ENCODE measurements at places on chromosomes 3 and 15.

DNA sequence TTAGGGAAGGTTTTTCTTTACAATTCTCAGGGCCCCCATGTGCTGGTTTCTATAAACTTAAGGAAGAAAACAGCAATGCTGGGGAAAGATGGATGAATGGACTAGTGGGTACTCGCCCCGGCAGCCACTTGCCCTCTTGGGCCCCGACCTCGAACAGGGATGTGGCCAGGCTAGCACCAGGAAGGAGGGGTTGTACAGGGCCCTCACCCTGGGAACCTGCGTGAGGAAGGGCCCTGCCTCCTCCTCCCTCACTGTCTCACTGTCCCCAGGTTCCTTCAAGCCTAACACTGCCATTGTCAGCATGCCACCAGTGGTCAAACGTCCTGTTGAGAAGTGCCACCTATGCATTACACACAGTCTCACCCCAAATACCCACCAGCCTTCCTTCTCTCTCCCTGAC lies 9.1 kb downstream of the ADAMTS17 start:
- no peak for DNase-seq

GRCh38 chr3:13364602-13365271 lies 55.4 kb downstream of the NUP210 start:
- no peak for DNase-seq

DNA sequence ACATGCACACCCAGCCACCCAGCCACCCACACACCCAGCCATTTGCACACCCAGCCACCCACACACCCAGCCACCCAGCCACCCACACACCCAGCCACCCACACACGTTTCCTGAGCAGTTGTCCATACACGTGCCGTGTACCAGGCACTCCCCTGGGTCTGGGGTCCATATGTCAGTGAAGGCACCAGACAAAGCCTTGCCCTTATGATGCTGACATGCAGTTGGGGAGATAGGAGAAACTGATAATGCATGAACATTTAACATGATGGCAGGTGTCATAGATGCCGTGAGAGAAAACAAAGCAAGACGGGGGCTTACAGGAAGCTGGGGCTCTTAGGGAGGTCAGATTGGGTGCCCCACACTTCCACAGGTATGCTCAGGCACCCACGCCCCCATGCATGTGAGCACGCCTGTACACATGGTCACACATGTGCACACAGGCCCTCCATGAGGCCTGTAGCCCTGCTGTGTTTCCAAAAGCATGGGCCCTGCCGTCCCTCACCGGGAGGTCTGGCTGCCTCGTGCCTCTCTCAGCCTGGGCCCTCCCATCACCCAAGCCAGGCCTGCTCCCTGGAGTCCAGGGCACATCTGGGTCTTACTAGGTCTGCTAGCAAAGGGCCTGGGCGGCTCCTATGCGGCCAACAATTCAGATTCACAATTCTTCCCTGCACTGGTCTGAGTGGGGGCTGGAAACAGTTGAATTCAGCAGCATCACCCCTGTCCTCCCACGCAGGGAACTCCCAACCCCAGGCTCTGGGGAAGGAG lies 3.6 kb upstream of the DNAJB8 start:
- no peak for DNase-seq

DNA sequence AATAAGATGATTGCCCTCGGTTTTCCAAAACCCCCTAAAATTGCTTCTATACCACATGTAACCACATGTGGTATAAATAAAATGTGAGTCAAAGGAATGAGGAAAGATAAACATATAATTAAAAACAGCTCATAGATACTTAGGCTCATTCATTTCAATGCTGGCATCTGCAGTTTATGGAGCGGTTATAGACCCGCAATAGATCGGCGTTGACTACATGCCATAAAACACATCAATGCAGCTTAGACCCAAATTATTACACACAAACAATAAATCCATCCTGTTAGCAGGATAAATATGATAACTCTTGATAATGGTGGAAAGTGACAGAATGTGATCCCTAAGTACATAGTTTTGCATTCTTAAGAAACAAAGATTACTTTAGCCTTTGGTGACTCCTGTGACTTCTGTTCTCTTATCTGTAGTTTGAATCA lies 143.7 kb downstream of the NR2F2 start:
- DNase-seq = no peak

- DNase-seq = no peak
These were observed 31.3 kb downstream of the GPR176 start for GRCh38 chr15:39888809-39889208.

GRCh38 chr3:95084738-95085137 lies 1021.9 kb downstream of the NSUN3 start:
- no peak for DNase-seq

GRCh38 chr3:11705049-11705448 lies 61.3 kb upstream of the VGLL4 start:
- peak; percentile 52 for DNase-seq

- DNase-seq = no peak
These were observed 396.0 kb downstream of the FHIT start for GRCh38 chr3:60855250-60855649.

GRCh38 chr3:134093956-134094355 lies 64.2 kb upstream of the SLCO2A1 start:
- no peak for DNase-seq

DNA sequence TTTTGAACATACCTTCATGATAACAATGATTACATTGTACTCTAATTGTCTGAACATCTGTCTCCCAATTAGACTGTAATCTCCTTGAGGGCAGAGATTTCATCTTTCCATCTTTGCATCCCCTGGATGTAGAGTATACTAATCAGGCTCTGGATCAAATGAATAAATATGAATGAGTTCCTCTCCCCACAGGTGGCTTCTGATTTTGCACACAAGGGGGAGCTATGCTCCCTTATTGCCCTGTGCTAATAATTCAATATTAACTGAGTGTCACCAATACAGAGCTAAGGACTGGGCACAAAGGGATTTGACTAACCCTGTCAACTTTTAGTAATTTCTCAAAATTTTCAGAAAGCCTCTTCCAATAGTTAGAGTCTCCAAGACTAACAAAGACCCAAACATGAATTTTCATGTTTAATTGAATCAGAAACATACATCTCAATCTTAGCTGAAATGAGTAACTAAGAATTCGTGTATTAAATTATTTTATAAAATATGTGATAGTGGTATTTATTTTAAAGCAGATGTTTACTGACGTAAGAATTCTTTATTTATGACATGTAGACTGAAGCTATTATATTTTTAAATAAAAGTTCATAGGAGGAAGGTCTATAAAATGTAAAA lies 3.0 kb downstream of the DUOXA1 start:
- no peak for DNase-seq

- DNase-seq = peak; percentile 74
These were observed 103.3 kb downstream of the SNRK start for GRCh38 chr3:43389388-43390254.

GRCh38 chr3:43012174-43012573 lies 33.1 kb downstream of the GASK1A start:
- no peak for DNase-seq

GRCh38 chr15:37789881-37790280 lies 144.6 kb upstream of the TMCO5A start:
- DNase-seq = no peak
